ENCODE measurements at places on chromosomes 2 and 18.

DNA sequence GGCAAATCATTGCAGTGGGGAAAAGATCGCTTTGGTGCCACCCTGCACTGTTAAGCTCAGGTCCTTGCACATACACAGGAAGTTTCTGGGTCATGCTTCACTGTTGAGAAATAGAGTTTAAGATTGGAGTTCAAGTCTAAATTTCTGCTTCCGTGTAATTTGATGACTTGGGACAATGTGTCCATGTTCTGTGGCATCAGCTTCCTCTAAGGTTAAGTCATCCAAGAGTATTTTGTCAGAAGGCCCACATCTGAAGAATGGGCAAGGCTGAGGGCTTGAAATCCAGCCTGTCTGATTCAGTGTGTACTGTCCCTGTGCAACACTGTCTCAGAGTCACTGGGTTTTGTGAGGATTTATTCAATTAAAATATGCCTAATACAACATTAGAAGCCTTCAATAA is 880.7 kb downstream of the SUCLG1 start:
- DNase-seq, result no peak

GRCh38 chr18:31399306-31400032 is 22.9 kb downstream of the DSG4 start:
- DNase-seq, result no peak

DNA sequence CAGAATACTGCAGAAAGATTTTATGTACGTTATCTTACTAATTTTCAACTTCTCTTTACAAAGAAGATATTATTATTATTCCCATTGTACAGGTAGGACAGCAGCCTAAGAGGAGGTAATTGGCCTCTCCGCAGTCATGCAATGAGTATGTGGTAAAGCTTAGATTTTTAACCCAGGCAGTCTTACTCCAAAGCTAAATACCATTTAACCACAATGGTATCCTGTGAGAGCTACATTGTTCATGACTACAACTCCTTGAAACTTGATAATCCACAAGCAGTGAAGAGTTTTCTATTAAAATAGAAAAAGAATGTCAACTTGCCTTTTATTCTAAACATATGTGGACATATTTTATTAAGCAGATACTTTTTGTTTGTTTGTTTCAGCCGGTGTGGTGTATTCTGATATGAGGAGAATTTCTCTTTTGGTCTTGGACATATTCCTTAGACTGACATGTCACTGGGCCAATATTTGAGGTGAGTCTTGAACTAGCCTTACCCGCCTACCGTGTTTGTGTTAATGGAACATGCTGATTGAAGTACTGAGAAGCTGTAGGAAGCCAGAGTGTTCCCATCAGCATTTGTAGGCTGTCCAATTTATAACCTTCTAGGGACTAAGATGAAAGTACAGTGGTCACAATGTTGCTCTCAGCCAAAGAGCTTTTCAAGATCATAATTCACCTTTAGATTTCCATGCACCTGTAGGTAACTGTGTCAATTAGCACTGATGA is 293.9 kb upstream of the DCC start:
- no peak for DNase-seq

GRCh38 chr2:126317790-126318431 is 338.0 kb upstream of the GYPC start:
- DNase-seq, result no peak

- DNase-seq, result no peak
Measured at GRCh38 chr18:59565957-59566356, 131.3 kb downstream of the CCBE1 start.

All from urinary bladder (tissue), 4 donors.